Eye (tissue), 1 donor: ENCODE measurements at places on chromosomes 13 and 19.

- peak; percentile 69 for DNase-seq
Measured at GRCh38 chr19:19134687-19135158, 3.6 kb downstream of the TMEM161A start.

DNA sequence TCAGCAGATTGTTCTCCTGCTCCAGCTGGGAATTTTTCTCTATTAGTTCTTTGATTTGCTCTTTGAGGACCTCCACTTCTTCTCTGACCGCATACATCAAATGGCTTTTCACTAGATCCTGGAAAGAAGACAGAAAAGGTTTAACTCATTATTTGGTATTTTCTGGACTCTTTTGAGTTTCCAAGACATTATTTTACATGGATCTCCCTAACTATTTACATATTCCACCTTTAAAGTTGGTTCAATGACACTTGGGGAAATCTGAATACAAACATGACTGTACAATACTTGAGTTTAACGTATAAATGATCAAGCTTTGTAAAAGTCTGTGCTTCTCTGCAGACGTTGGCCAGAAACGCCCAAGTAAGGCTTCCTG is 61.1 kb downstream of the SERP2 start:
- DNase-seq: no peak

GRCh38 chr19:42111384-42111783 is 20.9 kb downstream of the POU2F2 start:
- DNase-seq: no peak

- DNase-seq: no peak
Measured at GRCh38 chr19:33240181-33240771, 14.6 kb upstream of the SLC7A10 start.

GRCh38 chr19:48668332-48668731 is 4.5 kb downstream of the NTN5 start:
- DNase-seq: no peak

DNA sequence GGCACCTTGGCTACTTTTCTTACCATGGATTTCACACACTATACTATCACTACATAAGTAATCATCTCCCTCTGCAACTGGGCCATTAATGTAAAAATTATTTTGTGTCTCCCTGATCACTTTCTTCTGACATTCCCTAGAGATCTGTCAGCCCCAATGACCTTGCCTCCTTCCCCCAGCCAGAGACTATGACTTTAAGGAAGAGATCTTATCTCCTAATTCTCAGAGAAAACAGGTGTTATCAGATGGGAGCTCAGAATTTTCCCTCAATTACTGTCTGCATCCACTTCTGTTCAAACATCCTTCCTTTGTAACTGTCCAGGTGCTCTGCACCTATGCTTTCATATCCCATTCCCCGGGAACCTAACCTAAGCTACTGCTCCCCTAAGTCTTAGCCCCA is 397.5 kb downstream of the DIAPH3 start:
- no peak for DNase-seq

DNA sequence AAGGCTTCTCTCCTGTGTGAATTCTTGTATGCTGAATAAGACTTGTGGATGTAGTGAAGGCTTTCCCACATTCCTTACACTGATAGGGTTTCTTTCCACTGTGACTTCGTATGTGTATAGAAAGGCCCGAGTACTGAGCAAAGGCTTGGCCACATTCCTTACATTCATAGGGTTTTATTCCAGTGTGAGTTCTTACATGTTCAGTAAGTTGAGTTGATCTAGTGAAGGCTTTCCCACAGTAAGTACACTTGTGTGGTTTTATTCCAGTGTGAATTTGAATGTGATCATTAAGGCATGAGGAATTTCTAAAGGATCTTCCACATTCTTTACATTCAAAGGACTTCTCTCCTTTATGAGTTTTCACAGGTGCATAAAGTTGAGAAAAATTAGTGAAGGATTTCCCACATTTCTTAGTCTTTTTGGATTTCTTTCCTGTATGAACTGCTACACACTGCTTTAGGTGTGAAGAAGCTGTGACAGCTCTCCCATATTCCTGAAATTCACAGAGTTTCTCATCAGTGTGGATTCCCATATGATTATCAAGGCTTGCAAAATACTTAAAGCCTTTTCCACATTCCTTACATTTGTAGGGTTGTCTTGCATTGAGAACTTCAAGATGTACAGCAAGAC is 10.4 kb downstream of the ZNF561 start:
- DNase-seq: no peak

- no peak for DNase-seq
Measured at GRCh38 chr13:97466722-97467121, 32.8 kb downstream of the RAP2A start.

DNA sequence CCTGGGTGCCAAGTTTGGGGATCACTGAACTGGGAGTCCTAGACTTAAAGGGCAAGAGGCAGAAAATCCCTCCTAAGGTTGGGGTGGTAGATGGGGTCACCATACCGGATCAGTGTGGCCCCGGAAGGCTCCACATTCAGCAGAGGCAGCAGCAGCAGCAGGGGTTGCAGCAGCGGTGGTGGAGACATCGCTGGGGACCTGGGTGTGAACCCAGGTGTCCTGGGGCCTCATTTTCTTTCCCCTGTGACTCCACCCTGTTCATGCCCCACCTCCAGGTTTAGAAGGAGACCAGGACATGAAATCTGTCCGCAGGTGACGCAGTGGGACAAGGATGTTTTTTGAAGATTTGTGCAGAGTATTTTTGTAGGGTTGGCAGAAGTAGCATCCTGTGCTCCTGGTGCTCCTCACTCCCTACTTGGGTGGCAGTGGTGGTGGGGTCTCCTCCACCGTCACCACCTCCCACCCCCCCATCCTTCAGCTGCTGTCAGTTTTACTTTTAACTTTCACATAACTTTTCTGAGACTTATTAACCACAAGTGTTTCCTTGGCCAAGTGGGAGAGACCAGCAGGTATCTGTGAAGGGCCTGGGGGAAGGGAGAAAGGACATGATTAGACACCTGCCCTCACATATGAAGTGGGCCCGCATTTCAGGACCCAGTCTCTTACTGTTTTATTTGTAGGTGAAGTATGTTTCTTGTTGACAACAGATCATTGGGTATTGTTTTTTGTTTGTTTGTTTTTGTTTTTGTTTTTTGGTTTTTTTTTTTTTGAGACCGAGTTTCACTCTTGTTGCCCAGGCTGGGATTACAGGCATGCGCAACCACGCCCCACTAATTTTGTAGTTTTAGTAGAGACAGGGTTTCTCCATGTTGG is at the start of gene NAPSA:
NAPSA (minus strand) TSS at position 206 of the 873 bp plus-strand sequence; CDS start at position 188, 18 bp downstream.
- no peak for DNase-seq

GRCh38 chr19:34228347-34228746 is 26.0 kb upstream of the GARRE1 start:
- DNase-seq: no peak

DNA sequence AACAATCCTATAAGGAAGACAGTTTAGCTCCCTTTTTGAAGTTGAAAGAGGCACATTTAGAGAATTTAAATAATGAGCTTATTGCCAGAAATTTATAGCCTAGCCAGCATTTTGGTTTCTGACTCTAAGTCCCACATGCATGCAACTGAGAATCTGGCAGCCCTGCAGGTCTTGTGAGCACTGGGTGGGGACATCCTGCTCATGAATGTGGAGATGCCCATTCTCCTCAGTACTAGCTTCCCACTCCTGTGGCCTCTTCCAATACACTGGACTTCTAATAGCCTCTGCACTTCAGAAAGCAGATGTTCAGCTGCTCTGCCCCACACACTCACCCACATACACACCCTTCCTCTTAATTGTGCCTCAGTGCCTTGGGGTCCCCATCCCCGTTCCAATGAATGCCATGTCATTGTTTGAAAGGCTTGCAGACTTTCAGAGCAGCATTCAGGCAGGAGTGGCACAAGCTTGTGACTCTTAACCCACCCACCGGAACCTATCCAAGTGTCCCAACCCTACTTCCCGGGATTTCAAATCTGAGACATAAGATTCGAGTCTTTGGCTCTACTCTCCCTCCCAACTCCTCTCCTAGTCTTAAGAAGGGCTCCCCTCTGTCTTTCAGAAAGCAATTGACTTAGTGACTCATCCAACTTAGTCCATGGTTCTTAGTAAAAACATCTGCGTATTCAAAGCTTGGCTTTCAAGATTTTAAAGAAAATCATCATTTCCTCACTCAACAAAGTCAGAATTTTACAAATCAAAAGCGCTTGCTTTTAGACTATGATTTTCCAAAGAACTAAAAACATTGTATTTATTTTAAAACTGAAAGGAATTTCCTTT is 80.0 kb upstream of the FREM2 start:
- DNase-seq: no peak

DNA sequence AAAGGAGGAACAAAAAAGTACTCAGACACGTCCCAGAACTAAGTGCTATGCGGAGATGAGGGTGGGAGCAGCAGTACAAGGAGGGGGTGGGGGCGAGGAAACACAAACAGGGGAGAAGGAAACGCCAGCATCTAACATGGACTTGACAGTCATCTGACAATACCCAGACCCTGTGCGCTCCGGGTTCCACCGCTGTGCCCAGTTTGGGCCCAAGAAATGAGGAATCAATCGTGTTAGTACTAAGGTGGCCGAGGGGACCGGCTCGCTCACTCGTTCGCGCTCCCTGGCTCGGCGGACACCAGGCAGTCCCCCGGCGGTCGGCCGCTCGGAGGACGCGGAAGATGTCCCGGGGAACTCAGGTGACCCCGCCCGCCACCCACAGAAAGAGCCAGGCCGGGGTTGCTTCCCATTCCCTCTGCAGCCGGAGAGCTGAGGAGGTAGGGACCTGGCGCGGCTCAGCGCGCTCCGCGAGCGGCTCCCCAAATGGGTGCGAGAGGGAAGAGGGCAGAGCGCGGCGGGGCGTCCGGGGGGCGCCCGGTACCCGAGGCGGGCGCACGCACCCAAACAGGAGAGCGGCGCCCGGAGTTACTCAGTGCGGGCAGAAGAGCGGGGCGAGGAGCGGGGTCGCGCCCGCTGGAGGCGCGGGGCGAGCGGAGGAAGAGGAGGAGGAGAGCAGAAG is 616 bp downstream of the TSHZ3 start:
- DNase-seq: peak; percentile 60

DNA sequence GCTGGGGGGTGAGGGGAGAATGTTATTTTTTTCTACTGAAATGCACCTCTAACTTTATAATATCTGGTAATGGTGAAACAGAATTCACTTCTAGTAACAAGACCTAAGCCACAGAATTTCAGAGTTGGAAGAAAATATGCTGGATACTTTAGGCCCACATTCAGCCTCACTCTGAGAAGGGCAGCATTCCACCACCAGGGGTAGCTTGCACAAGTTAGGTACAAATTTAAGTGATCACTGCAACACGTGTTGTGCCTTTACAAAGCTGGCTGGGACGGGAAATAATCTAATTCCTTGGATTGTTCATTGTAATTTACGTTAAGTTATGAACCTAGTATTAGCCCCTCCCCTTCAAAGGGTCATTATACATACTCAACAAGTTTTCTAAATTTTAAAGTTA is 192.3 kb downstream of the RGCC start:
- DNase-seq: peak; percentile 21

DNA sequence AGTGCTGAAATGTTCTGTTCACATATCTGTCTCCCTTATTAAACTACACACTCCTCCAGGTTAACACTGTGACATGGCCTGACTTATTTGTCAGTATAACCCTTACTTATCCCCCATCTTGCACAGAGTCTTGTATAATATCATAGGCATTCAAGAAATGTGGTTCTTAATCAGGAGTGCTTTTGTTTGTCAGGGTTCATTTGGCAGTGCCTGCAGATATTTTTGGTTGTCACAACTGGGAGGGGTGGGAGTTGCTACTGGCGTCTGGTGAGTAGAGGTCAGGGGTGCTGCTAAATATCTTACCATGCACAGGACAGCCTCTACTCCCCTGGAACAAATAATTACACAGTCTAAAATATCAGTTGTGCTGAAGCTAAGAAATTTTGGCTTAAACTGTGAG is 20.4 kb upstream of the OBI1 start:
- DNase-seq: no peak

- DNase-seq: peak; percentile 91
Measured at GRCh38 chr19:15584541-15585115, 30.4 kb upstream of the CYP4F8 start.

DNA sequence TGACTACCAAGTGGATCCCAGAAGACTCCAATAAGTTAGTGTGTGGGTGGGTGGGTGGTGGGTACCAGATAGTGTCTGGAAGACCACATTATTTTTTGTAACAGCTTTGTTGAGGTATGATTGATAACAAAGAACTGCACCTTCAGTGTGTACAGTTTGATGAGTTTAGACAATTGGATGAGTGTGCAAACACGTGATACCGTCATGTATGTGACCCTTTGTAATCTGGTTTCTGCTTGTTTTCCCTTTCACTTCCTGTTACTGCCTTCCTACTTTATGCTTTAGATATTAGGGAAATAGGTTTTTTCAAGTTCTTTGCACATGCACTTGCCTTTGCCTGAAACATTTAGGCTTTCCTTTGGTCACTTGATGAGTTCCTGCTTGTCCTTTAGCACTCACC is 8.5 kb downstream of the RPL21 start:
- DNase-seq: no peak

GRCh38 chr13:97072297-97072696 is 78.0 kb upstream of the OXGR1 start:
- DNase-seq: no peak

DNA sequence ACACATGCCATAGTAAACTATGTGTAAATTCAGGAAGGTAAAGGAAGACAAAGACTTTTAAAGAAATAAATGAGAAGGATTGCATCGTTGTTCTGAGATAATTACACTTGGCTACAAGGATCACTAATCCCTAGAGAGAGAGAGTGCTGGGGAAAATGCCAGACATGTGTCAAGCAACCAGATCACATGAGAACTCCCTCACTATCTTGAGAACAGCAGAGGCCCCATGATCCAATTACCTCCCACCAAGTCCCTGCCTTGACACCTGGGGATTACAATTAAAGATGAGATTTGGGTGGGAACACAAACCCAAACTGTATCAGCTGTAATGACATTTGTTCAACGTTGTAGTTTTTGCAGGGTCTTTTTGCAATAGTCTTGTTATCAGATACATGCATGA is 1600.9 kb upstream of the MIR17HG start:
- peak; percentile 2 for DNase-seq

GRCh38 chr13:98765996-98766519 is 13.6 kb upstream of the SLC15A1 start:
- DNase-seq: no peak

DNA sequence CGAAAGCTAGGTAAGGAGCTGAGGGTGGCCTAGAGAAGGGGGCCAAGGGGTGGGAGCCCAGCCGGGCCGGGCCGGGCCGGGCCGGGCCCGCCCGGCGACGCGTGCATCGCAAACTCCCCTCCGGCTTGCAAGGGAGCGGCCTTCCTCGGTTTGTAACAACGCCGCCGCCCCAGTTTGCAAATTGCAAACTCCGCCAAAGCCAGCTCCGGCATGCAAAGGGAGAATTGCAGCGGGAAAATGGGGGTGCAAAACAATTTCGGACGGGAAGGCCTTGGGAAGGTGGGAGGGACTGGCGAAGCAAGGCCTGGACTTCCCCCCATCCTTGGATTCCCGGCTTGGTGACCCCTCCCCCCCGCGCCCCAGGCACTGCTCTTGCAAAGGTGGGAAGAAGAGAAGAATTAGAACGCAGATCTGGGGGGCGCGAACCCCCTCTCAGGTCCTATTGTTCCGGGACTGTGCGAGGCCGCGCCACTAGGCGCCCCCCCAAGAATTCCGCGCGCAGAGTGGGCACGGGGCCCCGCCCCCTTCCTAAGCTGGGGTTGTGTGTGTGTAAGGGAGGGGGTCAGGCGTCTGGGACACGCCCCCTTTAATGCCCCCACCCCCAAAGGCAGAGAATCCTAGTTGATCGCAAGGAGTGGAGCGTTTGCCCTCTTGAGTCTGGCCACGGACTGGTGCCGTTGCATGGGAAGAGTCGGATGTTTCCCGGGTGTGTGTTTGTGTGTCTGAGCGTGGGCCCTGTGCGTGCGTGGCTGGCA is 926 bp downstream of the PRR12 start:
- DNase-seq: peak; percentile 75
